ENCODE measurements at places on chromosomes 11 and 22. TPM values are rescaled to one million over a fixed set of nuclear protein-coding genes. Genes with fewer than 3 reads are reported as not detected.

- no peak for DNase-seq
- peaks cover 26% of the 10 kb centered on the region for H3K4me1 ChIP-seq
- no peak within 1 kb of the TSS for H3K27ac ChIP-seq
- no peaks in the 10 kb centered on the region for H3K27me3 ChIP-seq
- H3K36me3 ChIP-seq, result peaks cover 32% of the 10 kb centered on the region
Measured at GRCh38 chr22:19723232-19723982, at the start of gene GP1BB. Gene GP1BB, plus strand, starts transcription at chr22:19723539. Its CDS starts 31 bp downstream, at chr22:19723570.

GRCh38 chr22:44615602-44616180 is 86.3 kb upstream of the PRR5 start:
- no peak overlapping the region for H3K27ac ChIP-seq
- DNase-seq, result no peak
- no peaks in the 10 kb centered on the region for H3K36me3 ChIP-seq
- H3K4me3 ChIP-seq, result no peak overlapping the region

- DNase-seq, result no peak
- H3K4me1 ChIP-seq, result peaks cover 20% of the 10 kb centered on the region
- no peak overlapping the region for H3K4me3 ChIP-seq
- H3K27ac ChIP-seq, result no peak overlapping the region
- H3K36me3 ChIP-seq, result no peaks in the 10 kb centered on the region
Measured at GRCh38 chr11:64092111-64092760, 56.5 kb downstream of the FLRT1 start.

GRCh38 chr11:106540001-106540400 is 462.5 kb downstream of the AASDHPPT start:
- no peaks in the 10 kb centered on the region for H3K27me3 ChIP-seq
- no peak overlapping the region for H3K27ac ChIP-seq
- DNase-seq, result no peak

Gene PGA5
- not detected for total RNA-seq

Gene CDHR5
- not detected for total RNA-seq

DNA sequence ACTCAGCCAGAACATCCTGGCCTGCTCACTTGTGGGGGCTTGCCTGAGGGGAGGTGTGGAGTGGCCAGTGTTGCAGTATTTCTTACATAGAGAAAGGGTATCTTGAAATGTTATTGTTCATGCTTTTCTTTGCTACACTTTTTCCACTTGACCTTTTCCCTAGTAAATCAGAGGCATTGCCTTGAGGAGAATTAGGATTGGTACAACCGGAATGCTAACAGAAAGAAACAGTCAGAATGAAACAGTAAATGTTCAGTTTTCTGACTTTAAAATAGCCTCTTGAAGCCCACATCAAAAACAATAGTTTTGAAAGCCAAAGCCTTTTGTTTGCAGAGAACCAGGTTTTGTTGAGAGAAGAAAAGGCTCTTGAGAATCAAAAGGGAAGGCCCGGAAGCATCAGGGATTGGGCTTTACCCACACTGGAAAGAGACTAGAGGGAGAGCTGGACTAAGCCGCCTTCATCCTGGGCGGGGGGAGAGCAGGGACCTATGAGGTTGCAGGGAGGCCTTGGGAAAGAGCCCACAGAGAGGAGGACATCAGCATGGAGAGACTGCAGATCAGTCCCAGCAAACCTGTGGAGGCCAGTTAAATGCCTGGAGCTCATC is 12.4 kb downstream of the ADM start:
- H3K4me3 ChIP-seq, result no peak overlapping the region
- H3K36me3 ChIP-seq, result no peaks in the 10 kb centered on the region
- peak; percentile 78 for DNase-seq
- H3K27ac ChIP-seq, result no peak overlapping the region
- H3K4me1 ChIP-seq, result peaks cover 1% of the 10 kb centered on the region

- H3K4me3 ChIP-seq, result no peak overlapping the region
- H3K36me3 ChIP-seq, result no peaks in the 10 kb centered on the region
- no peaks in the 10 kb centered on the region for H3K4me1 ChIP-seq
- H3K27me3 ChIP-seq, result no peaks in the 10 kb centered on the region
- DNase-seq, result no peak
Measured at GRCh38 chr11:133254601-133255000, 277.7 kb downstream of the OPCML start.

Gene C1QTNF6
- 4.9 TPM for total RNA-seq

GRCh38 chr11:57638811-57639320 is 10.8 kb downstream of the YPEL4 start:
- peak overlapping the region; percentile 80 for H3K27ac ChIP-seq
- no peak for DNase-seq
- H3K4me3 ChIP-seq, result peak overlapping the region; percentile 93
- H3K27me3 ChIP-seq, result no peaks in the 10 kb centered on the region
- no peaks in the 10 kb centered on the region for H3K36me3 ChIP-seq

Measured in vagina (tissue), 2 donors.